ENCODE measurements at places on chromosomes 13 and 19. TPM values are rescaled to one million over a fixed set of nuclear protein-coding genes. Genes with fewer than 3 reads are reported as not detected.

GRCh38 chr13:45786293-45786920, 65.1 kb downstream of the SIAH3 start:
- DNase-seq = peak; percentile 6

DNA sequence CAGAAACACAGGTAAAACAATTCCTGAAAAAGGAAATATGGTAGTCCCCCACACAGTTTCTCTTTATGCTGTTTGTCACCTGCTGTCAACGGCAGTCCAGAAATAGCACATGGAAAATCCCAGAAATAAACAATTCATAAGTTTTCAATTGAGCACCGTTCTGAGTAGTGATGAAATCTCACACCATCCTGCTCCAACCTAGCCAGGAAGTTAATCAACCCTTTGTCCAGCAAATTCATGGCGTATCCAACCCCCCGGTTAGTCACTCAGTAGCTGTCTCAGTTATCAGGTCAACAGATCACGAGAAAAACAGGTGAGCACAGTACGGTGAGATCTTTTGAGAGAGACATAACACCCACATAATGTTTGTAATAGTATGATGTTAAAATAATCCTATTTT, 74.2 kb downstream of the TUBGCP3 start:
- no peak for DNase-seq

- no peak for DNase-seq
These were observed 191.3 kb downstream of the STK24 start for GRCh38 chr13:98385606-98386005.

GRCh38 chr19:2607712-2608601, 94.5 kb downstream of the GNG7 start:
- no peak for DNase-seq

- no peak for DNase-seq
These were observed 17.0 kb downstream of the CYP2F1 start for GRCh38 chr19:41131186-41131585.

GRCh38 chr19:35115177-35115951, at the start of gene FXYD3:
Gene FXYD3 (plus strand): TSS chr19:35115823. CDS start chr19:35119377, 3,554 bp downstream.
- no peak for DNase-seq

GRCh38 chr19:18253716-18254115, 20.5 kb downstream of the IQCN start:
- DNase-seq = no peak

DNA sequence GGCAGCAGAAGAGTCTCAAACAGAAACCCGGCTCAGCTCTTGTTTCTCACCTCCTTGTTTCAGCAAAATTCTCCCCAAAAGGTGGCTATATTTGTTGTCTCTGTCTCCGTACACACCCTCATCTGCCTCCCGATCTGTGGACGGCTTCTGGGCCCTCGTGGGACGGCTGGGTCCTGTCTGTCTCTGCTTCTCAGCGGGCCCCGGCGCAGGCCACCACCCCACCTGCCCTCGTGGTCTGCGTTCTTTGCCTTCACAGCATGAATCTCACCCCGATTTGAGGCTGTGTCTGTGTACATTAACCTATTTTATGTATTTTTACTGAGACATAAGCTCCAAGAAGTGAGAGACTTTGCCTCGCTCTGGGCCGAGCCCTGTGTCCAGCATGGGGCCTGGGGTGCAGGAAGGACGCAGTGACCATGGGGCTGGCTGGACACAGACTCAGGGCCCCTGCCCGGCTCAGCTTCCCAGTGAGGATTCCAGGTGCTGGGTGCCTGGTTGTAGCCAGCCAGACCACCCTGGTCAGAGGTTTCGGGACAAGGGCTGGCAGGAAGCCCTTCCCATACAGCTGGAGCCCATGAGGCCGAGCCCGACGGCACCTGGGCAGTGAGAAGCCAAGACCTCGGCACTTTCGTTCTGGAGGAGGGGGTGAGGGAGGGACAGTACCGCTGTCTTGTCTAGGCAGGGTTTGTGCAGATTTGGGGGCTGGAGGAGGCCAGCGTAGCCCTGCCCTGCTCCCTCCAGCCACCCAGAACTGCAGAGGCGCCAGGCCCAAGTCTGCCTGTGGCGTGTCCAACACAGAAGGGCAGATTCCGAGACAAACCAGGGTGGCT, 78.5 kb upstream of the MCF2L start:
- no peak for DNase-seq

- DNase-seq = no peak
These were observed 560 bp downstream of the NDUFA7 start for GRCh38 chr19:8320564-8321066.

GRCh38 chr13:108302279-108302678, 32.8 kb downstream of the TNFSF13B start:
- DNase-seq = no peak

- DNase-seq = no peak
These were observed 171.8 kb upstream of the UBL3 start for GRCh38 chr13:30022256-30022655.

DNA sequence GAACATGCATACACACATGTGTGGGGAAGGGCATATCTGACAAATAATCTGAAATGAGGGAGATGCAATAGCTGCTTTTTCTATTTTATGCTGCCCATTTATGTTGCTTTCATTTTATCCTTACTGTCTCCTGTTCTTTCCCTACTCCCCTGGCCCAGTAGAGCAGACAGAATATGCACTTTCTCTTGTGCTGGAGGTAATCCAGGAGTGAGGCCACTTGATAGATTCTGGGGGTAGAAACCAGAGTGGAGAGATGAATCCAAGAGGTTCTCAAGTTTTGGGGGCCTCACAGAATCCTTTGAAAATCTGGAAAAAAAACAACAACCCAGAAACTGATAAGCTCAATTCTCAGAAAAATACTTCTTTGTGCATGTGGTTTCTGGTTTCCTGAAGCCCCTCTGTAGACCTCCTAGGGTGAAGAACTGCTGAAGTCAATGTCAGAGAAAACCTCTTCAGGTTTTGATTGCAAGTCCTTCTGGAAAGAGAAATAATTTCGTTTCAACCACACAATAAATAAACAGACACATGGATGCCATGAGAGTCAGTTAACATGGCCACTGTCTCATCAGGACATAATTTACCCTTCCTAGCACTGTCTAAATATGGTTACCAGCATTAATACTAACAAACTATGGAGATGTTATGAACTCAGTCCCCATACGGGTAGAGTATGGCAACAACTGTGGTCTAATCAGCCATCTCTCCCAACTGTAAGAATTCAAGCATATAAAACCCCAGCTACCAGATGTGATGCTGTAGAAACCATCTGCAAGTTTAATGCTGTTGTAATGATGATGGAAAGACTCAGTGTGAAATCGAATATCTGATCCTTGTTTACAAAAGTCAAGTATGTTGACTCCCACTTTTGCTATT, 355.6 kb downstream of the SLC7A1 start:
- DNase-seq = no peak

GRCh38 chr13:44801990-44802389, 187.3 kb downstream of the NUFIP1 start:
- DNase-seq = peak; percentile 63

LILRB5 gene
- not detected for total RNA-seq

PSG6 gene
- not detected for total RNA-seq

CATSPERD gene
- total RNA-seq = not detected

SOX1 gene
- total RNA-seq = not detected

OVOL3 gene
- total RNA-seq = not detected

SGCG gene
- 0.51 TPM for total RNA-seq

DHDH gene
- total RNA-seq = 0.27 TPM

IZUMO2 gene
- total RNA-seq = not detected

GGN gene
- 0.08 TPM for total RNA-seq

All from H4 (cell line).